ENCODE measurements at places on chromosomes 4 and X.

DNA sequence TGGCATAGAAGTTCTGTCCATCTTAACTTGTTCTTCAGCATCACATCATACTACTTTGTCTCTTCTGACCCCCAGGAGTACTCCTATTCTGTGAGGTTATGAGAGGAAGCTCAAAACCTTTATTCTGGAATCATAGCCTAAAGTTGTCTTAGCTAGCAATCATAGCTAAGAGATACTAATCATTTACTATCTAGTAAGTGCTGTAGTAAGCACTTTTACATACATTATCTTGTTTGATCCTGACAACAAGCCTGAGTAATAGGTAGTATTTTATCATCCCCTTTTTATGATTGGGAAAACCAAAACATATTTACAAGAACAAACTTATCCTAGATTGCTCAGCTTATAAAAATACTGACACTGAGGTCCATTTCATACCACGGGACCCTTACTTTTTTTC lies 14.3 kb upstream of the LHFPL1 start:
- DNase-seq: no peak

GRCh38 chr4:123158576-123158975 lies 236.2 kb upstream of the NUDT6 start:
- DNase-seq: no peak

- no peak for DNase-seq
These were observed 28.0 kb upstream of the AFAP1 start for GRCh38 chr4:7967501-7968261.

- DNase-seq: no peak
These were observed 59.0 kb upstream of the VCX3B start for GRCh38 chrX:8405631-8406030.

DNA sequence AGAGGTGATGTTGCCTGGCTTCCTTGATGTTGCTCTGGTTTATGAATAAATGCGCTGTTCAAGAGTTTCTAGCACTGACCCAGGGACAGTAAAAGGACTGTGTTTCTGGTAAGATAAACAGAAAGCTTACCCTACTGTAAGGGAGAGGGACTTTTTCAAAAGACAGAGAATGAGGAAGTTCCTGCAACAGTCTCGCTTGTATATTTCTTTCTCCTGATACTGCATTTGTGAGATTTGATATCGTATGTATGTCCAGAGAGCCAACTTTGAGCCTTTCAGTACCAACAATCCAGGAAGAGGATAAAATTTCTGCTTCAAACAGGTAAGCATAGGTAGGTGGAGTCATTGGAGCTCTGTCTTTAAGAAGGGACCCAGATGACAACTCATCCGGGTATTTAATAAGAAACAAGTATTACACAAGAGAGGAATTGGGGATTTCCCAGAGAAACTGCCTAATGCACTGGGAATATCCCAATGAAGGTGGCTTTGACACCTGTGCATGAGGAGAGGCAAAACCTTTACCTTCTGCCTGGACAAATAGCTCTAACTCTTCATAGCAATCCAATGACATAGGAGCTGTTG lies 773 bp downstream of the DAPP1 start:
- no peak for DNase-seq

DNA sequence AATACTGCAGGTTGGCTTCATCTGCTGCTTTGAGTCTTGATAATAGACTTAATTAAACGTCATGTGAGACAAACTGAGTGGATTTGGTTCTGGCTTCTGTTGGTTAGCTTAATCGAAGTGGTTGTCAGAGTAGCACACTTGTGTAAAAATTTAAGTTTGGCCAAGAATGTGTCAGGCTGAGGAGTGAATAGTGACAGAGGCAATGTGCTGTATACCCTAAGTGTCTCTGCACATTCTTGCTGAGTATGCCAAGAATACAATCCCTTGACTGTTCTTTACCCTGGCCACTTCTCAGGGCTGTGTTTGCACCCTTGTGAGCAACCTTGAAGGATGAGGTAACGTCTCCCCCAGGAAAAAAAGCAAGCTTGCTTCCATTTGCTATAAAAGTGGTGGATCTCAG lies 14.9 kb downstream of the RPS3A start:
- DNase-seq: no peak

- DNase-seq: no peak
These were observed 242.7 kb upstream of the WDFY3 start for GRCh38 chr4:85209161-85209560.

- DNase-seq: no peak
These were observed 412.1 kb downstream of the ADAM29 start for GRCh38 chr4:175330236-175330635.

DNA sequence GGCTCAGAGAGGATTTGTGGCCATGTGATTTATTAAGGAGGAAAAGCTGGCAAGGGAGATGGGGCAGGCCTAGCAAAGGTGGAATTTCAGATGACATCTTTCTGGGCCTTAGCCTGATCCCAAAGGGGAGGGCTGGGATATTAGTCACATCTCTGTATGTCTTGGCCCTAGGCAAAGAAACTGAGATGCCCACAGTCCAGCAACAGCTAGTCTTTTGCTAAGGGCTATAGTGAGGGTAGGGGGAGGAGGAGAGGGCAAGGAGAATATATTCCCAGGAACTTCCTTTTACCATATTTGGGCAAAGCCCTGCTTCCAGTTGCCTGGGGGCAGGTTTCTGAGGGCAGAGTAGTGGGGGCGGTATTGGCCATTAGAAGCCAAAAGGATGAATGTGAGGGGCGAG lies 209.8 kb upstream of the NR3C2 start:
- no peak for DNase-seq

DNA sequence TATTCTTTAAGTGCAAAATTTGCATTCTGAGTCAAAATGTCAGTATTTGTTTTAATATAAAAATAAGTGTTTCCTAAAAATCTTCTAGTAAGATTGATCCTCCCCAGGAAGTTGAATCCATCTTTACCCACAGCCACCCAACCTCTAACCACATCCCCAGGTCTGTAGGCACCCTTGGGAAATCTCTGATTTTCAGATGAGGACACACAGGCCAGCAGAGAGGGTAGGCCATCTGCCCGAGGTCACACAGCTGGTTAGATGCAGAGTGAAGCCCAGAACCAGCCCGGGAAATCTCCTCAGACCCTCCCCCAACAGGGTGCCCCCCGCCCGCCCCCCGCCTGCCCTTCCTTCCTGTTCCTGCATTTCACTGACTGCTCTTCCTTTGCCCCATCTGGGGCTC lies 277.5 kb downstream of the FBXW7 start:
- DNase-seq: no peak

DNA sequence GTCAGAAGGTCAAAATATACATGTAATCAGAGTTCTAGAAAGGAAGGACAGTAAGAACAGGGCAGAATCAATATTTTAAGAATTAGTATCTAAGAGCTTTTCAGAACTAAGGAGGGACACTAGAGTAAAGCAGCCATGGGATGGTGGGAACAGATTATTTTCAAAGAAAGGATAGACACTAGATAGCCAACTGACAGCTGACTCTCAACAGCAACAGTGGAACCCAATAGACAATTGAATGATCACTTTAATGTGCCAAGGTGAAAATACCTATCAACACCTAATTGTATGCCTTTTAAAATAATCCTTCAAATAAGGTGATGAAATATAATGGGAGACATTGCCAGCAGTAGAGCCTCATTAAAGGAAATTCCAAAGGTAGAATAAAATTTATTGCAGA lies 26.5 kb upstream of the CCDC160 start:
- DNase-seq: no peak

DNA sequence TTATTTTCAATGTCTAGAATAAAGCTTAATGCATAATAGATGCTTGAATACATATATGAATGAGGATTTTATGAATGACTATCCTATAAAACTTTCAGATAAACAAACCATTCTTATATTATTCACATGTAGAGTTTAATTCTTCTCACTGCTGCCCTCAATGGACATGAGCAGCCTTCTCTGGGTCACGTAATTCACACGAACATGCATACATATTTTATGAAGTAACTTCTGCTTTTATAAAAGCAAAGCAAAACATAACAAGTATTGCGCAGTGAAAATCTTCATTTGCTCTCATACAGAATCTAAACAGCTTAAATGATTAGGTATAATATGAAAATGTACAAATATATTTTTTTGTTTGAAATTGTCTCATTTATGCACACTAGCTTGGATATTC lies 116.7 kb downstream of the TMA16 start:
- DNase-seq: no peak

- no peak for DNase-seq
These were observed 7.0 kb downstream of the CYBB start for GRCh38 chrX:37786624-37787422.

DNA sequence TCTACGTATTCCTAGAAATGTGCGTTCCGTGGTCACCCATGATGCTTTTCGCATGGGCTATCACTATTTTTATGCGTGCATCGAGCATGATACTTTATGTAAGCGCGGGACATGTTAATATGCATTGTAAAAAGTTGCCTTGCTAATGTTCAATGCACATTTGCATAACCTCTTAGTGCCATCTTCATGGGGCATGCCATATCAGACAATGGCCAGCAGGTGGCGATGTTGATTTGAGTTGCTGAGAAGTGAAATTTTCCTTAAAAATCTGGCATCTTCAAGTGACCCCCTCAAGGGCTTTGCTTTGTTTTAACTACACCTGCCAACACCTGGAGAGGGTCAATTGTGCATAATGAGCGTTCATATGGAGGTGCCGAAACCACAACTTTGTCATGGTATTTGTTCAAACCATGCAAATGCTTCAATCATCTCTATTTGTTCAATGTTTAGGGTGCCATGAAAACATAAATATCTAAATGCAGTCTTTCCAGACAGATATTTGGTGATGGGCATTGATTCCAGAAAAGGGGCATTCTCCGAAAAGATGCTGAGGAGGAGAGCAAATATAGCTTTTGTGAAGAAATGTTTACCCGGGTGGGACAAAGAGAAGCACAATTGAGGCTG lies 833.9 kb upstream of the PRKX start:
- peak; percentile 69 for DNase-seq

GRCh38 chrX:24167719-24168472 lies 18.4 kb downstream of the ZFX start:
- no peak for DNase-seq

- peak; percentile 66 for DNase-seq
These were observed 20.5 kb downstream of the GAB3 start for GRCh38 chrX:154730253-154730891.

DNA sequence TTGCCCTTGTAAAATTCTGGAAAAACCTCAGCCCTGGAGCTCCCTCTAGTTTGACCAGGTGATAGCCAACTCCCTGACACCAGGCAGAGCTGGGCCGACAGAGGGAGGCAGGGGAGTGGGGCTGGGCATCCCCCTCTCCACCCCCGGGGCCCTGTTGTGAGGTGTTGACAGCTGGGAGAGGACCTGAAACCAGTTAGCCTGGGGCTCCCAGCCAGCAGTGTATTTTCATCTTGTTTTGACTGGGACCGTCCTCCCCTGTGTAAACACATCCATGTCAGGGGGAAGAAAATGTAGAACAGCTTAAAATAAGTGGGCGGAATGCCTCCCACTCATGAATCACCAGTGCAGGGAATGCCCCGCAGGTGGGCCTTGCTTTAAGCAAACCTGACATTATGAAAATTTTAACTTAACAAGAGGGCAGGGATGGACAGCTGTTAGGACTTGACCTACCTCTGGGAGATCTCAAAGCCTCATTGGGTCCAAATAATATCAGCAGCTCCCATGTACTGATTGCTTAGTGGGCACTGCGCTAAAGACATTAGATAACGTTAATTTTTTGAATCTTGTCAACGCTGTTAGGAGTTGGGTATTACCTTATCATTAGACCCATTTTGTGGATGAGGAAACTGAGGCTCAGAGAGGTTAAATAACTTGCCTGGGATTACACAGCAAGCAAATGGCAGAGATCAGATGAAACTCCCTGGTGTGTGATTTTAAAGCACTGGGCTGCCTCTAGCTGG lies 45.9 kb downstream of the TSC22D3 start:
- no peak for DNase-seq

GRCh38 chrX:118459494-118459893 lies 36.1 kb upstream of the DOCK11 start:
- no peak for DNase-seq

DNA sequence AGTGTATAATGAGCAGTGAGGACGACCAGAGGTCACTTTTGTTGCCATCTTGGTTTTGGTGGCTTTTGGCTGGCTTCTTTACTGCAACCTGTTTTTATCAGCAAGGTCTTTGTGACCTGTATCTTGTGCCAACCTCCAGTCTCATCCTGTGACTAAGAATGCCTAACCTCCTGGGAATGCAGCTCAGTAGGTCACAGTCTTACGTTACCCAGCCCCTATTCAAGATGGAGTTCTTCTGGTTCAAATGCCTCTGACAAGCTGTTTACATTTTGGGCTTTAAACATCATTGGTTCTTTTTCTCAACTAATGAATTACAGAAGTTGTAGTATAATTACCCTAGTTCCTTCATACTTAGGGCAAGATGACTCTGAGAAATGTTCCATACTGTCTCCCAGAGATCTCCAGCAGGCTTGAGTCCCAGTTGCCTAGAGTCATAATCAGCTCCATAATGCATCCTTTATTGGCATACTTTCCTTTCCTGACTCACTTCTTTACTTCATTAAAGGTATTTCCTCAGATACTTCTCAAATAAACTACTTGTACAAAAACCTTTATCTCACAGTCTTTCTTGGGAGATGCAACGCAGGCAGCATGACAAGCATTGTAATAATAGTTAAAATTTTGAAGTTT lies 136.5 kb downstream of the KDM6A start:
- no peak for DNase-seq

DNA sequence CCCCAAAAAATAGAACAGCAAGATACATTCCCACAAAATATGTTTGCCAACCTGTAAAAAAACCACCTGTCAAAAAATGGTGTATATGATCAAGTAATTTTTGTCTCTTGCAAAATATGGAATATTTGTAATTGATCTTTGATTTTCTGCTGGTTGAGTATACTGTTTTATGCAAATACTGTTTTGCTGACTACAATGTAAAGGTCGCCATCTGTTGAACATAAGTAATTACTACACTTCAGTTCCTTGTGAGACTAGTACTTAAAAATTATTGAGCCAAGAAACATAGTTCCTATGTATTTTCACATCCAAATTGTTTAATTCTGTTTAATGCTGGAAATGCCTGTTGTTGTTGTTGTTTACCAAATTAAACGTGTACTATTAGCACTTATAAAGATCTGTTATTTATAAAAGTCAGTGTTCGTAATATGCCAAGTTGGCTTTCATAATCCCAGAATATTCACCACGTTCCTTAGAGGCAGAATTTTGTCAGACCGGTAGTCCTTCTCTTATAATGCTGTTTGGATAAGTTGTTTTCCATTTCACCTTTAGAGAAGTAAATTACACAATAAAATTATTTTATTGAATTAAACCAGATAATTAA lies 144.2 kb downstream of the PDLIM5 start:
- no peak for DNase-seq

- DNase-seq: no peak
These were observed 103.9 kb downstream of the DCAF12L1 start for GRCh38 chrX:126448681-126449080.

DNA sequence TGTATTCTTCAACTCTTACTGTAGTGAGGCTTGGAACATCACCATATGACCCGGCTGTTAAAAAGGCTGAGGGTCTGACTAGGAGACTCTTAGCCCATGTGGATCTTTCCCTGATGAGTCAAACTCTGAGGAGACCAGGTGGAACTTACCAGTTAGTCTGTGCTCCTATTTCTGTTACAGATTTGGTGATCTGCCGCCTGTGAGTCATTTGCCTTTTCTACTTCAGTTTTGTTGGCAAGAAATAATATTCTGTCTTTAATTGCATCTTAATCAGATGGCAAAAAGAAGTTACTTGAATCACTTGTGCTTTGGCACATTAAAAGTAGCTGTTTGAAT lies 48.4 kb downstream of the MTM1 start:
- no peak for DNase-seq

GRCh38 chrX:7225338-7225737 lies 77.4 kb upstream of the PUDP start:
- DNase-seq: no peak

Measured in sciatic nerve (tissue), 2 donors.